ENCODE measurements at places on chromosomes 11 and 22. TPM values are rescaled to one million over a fixed set of nuclear protein-coding genes. Genes with fewer than 3 reads are reported as not detected.

DNA sequence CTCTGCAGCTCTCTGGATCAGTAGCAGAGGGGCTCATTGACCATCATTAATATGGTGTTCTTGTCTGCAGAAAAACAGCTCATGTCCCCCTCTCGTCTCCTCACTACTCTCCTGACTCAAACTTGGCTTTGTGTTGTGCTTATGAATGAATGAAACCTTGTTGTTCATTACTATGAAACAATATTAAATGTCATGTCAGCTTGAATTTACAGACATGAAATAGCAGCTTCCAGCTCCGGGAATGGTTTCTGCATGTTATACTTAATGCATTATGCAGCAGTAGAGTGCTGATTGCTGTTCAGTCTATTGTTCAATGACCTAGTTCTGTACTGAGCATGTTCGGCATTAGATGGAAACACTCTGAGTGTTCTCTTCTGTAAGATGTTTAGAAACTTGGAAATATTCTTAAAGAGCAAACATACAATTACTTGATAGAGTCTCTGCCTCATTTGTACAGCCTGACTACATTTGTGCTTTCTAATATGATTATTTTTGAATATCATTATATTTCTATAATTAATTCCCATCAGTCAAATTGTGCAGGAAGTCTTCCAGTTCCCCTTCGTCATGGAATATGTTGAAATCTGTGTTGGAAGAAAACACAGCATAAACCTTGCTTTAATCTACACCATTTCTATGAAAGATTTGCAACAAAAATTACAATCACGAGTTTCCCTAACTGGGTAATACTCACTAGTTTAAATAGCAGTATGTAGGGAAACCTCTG lies 340.4 kb downstream of the SOX6 start:
- DNase-seq = no peak

GRCh38 chr11:34359548-34359891 lies 1.7 kb upstream of the ABTB2 start:
- DNase-seq = no peak

The KCNA4 gene
- 0.27 TPM for total RNA-seq

DNA sequence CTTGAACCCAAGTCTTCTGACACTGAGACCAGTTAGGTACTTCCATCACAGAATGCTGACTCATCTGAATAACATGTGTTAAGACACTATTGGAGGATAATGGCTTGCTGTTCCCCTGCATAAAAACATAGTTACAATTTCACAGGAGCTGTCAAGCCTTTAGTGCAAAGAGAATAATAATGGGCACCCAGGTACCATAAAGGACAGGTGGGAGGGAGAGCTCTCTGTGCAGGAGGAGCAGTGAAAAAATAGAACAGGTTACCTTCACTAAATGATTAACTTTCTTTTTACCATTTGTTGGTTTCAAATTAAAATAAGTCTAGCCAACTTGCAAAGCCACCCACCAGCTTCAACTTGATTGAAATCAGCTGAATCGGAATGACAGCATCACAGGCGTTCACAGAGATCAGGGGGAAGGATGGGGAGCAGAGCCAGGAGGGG lies 173.2 kb downstream of the DSCAML1 start:
- DNase-seq = no peak

The TENM4 gene
- total RNA-seq = 117 TPM

The RASSF7 gene
- total RNA-seq = 38.2 TPM

- DNase-seq = no peak
Observed at GRCh38 chr22:23365961-23366360, 185.7 kb downstream of the BCR start.

DNA sequence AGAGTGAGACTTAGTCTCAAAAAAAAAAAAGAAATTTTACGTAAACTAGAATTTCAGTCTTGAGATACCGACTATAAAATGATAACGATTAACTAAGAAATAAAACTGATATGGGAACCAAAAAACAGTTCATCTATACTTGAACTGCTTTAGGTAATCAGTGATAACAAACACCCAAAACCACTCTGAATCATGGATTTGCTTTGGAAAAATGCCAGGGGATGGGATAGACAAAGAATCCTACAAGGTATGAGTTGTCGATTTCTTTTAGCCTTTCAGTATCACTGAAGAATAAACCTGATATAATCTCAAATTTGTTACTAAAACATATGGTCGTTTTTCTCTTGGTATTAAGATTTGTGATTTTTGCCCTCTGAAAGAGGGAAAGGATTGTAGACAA lies 13.7 kb downstream of the CSTF3 start:
- no peak for DNase-seq

- no peak for DNase-seq
Observed at GRCh38 chr11:117606790-117607189, 190.2 kb downstream of the DSCAML1 start.

- DNase-seq = no peak
Observed at GRCh38 chr11:66470015-66470414, 3.3 kb downstream of the PELI3 start.

DNA sequence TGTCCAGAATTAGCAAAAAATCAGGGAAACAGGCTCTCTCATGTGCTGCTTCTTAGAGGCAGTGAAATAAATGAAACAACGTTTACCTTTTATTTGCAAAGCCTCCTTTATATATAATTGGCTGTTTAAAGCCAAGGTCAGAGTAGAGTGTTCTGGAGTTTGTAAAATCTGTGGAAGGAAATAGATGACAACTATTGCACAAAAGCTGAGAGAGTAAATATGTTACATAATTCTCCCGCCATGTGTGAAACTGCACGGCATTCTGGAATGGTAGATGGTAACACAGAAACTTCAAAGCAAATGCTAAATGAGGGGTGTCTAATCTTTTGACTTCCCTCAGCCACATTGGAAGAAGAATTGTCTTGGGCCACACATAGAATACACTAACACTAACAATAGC lies 51.5 kb upstream of the FGF3 start:
- no peak for DNase-seq

The SCGB1C1 gene
- total RNA-seq = not detected
